Foreskin keratinocyte (primary cell): ENCODE measurements at places on chromosomes 4 and X. TPM values are rescaled to one million over a fixed set of nuclear protein-coding genes. Genes with fewer than 3 reads are reported as not detected.

- no peak for DNase-seq
Measured at GRCh38 chr4:39687014-39687413, 10.9 kb upstream of the UBE2K start.

Gene FGA
- total RNA-seq: not detected in 2 replicates

Gene USP26
- total RNA-seq: not detected in 2 replicates

GRCh38 chrX:45757272-45757671 is 556.6 kb upstream of the DIPK2B start:
- no peak for DNase-seq

GRCh38 chr4:186032259-186032658 is 36.7 kb upstream of the TLR3 start:
- no peak for DNase-seq

Gene BEND2
- not detected in 2 replicates for total RNA-seq

DNA sequence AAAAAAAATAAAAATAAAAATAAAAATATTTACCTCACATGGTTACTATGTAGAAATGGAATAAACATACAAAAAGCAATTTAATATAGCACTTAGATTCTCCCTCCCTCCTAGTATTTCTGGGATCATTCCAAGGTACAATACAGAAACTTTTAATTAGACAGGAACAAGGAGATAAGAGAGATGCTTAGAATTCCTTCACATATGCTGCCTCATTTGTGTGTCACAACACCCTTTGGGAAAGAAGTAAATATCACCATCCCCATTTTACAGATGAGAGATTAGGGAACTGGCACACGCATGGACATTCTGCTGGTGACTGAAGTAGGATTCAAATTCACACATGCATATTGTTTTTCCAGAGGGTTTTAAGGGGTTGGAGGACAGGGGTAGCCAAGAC is 164.2 kb downstream of the APBB2 start:
- DNase-seq: no peak

Gene DMD
- total RNA-seq: 4.9 and 6.5 TPM in 2 replicates

DNA sequence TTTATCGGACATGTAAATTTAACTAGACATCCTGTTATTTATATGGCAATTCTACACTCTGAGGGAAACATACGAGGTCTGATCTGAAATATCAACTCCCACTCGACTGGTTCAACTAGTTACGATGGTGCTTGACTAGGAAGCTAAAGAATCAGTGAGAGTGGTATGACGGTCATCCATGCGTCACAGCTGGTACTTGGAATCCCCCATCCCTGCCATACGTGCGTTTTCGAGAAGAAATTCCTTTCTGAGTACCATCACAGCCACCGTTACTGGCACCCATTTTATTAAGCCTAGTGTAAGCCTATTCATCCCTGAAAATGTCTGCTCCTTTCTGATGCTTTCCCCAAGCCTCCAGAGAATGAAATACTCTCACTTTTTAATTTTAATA is 695 bp upstream of the PIGA start:
- DNase-seq: peak; percentile 40

GRCh38 chr4:104470770-104471169 is 23.9 kb downstream of the CXXC4 start:
- no peak for DNase-seq

DNA sequence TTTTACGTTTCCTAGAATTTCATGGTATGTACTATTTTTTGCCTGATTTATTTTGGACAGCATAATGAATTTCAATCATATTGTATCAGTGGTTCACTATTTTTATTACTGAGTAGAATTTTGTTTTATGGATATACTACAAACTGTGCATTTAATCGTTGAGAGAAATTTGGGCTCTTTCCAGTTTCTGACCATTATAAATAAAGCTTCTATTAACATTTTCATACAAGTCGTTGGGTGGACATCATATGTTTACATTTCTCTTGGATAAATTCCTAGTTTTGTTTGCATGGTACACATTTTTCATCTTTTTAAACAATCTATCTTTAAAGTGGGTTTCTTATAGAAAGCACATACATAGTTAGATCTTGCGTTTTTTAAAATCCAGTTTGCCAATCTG is 472.7 kb upstream of the MAGEB18 start:
- no peak for DNase-seq

Gene C4orf50
- total RNA-seq: not detected in 2 replicates

DNA sequence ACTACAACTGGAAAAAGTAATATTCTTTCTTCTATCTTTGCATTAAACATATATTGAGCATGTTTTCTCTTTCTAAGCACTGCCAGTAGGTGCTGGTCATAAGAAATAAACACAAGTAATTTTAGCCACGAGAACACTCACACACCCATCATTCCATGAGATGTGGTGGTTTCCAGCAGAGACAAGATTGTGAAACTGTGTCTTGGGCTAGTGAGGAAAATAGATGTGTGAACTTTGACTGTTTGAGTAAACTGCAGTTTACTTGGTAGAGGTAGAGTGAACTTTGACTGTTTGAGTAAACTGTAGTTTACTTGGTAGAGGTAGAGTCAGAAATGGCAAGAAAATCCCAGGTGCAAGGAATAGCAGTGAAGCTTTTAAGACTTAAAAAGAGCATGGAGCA is 300.9 kb upstream of the HS3ST1 start:
- peak; percentile 37 for DNase-seq

Gene CTAG2
- total RNA-seq: not detected in 2 replicates

Gene UBL4A
- total RNA-seq: 42.1 and 44.9 TPM in 2 replicates

- no peak for DNase-seq
Measured at GRCh38 chr4:154349829-154350228, 141.8 kb downstream of the DCHS2 start.

Gene SSX3
- not detected in 2 replicates for total RNA-seq

- DNase-seq: no peak
Measured at GRCh38 chrX:1012678-1013300, 199.7 kb downstream of the CRLF2 start.

Gene KCNE5
- 0.24 and 0.46 TPM in 2 replicates for total RNA-seq

GRCh38 chr4:153438916-153439756 is 27.0 kb upstream of the TMEM131L start:
- DNase-seq: no peak

- no peak for DNase-seq
Measured at GRCh38 chrX:40253771-40254170, 156.0 kb upstream of the BCOR start.

DNA sequence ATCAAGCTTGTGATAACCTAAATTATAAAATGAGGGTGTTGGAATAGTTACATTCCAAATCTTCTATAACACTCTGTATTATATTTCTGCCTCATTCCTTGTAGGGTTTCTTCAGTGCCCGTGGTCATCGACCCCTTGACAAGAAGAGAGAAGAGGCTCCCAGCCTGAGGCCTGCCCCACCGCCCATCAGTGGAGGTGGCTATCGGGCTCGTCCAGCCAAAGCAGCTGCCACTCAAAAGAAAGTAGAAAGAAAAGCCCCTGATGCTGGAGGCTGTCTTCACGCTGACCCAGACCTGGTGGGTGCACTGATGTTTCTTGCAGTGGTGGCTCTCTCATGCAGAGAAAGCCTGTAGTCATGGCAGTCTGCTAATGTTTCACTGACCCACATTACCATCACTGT is 2.9 kb downstream of the FGB start:
- no peak for DNase-seq

GRCh38 chr4:159197885-159198269 is 95.0 kb downstream of the RAPGEF2 start:
- DNase-seq: no peak

- no peak for DNase-seq
Measured at GRCh38 chr4:114495471-114495928, 103.1 kb upstream of the UGT8 start.

DNA sequence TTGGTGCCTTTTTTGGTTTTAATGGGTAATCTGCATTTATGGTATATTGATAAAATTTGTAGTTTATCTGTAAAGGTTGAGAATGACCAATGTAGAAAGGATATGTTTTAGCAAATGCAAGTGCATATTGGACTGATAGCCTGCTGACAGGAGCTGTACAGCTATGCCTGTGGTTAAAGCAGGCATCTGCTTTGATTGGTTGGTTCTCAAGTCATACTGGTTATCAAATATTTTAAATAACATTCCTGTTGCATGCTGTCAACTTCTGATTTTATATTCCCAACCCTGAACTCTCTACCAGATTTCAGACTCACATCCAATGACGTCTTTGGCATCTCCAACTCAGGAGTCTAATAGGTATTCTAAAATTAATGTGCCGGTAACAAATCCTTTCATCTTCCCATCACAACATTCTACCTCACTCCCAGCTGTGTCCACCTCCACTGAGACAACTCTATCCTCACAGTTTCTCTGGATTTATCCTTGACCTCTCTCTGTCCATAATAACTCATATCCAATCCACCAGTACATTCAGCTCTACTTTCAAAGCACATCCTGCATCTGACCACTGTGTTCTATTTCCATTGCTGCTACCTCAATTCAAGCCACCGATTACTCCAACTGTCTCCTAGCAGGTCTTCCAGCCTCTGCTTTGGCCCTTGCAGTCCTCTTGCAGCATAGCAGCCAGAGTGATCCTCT is 125.7 kb downstream of the CAMK2D start:
- DNase-seq: no peak

GRCh38 chrX:135420831-135421230 is 913 bp upstream of the SMIM10L2A start:
- DNase-seq: no peak

GRCh38 chr4:93319041-93319440 is 509.5 kb upstream of the ATOH1 start:
- DNase-seq: peak; percentile 26

- no peak for DNase-seq
Measured at GRCh38 chrX:130997314-130997713, 60.8 kb upstream of the ARHGAP36 start.

DNA sequence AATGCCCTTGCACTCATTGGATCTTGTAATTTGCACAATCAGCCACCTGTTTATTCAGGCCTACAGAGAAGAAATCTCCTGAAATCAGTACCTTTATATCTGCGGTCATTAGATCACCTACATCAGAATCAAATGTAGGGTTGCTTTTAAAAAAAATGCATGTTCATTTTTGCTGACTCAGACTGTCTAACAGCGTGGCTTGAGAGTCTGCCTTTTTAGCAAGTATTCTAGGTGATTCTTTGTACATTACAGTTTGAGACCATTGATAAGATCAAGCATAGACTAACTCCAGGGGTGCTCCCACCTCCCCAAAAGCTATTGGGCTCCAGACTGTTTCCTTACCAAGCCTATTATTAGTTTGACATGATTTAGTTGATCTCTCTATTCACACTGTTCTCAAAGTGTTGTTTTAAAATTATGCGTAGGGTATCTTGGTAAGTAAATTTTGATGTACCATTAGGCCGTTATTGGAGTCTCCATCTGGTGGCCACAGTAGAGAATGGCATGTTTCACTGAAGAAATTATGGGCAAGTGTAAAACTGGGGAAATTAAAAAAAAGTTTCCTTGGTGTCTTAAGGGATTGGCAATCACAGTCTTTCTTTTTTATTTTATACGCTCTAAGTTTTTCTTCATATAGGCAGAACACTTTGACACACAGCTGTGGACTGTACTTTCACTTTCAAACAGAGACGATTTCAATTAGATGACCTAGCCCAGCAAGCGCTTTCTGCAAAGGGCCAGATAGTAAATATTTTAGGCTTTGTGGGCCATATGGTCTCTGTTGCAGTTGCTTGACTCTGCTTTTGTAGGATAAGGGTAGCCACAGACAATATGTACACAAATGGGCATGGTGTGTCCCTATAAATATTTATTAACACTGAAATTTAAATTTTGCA is 33.7 kb upstream of the MSL3 start:
- DNase-seq: peak; percentile 0

DNA sequence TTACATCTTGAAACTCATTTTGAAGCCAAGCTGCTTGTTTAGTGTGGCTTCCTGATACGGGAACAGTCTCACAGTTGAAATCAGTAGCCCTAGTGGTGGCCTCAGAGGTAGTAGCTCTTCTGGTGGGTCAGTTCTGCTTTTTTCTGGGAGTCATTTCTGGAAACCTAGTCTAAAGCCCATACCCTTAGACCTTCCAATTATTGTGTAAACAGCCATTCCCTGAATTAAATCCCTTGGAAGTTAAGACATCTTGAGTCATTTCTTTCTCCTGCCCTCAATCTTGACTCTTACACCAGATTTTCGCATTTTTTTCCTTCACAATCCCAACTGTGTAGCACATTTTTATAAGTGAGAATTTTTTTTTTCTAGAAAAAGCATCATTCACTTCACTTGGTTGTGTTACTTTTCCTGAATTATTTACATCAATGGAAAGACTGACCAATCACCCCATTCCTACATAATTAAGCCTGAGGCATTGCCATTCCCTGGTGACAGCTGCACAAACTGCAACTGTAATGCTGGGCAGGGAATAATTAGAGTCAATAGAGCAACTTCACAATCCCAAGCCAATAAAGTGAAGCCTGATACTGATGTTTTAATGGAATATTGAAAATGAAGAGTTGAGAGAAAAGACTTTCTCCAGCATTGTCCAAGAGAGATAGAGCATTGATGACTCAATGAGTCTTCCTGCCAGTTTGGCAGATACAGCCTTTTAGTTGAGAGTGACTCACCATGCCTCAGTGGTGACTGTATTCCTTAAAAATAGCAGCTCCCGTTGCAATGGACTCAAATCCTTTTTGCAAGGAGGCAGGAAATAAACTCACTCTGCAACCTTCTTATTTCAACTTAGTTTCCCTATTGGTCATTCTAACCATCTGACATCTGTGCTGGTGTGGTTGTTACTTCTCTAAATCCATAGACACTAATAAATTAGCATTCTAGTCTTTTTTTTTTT is 13.0 kb upstream of the SEPSECS start:
- peak; percentile 98 for DNase-seq

Gene UGT2B17
- total RNA-seq: not detected in 2 replicates

Gene SYNPO2
- total RNA-seq: 0.41 and 0.46 TPM in 2 replicates

Gene S100G
- total RNA-seq: not detected in 2 replicates

- no peak for DNase-seq
Measured at GRCh38 chrX:136055651-136056221, 70.5 kb downstream of the SLC9A6 start.

GRCh38 chr4:43763029-43763610 is 685.5 kb downstream of the KCTD8 start:
- DNase-seq: no peak

- no peak for DNase-seq
Measured at GRCh38 chrX:105463473-105463872, 243.0 kb upstream of the TEX13A start.

Gene CFP
- 0.11 and 0.20 TPM in 2 replicates for total RNA-seq

DNA sequence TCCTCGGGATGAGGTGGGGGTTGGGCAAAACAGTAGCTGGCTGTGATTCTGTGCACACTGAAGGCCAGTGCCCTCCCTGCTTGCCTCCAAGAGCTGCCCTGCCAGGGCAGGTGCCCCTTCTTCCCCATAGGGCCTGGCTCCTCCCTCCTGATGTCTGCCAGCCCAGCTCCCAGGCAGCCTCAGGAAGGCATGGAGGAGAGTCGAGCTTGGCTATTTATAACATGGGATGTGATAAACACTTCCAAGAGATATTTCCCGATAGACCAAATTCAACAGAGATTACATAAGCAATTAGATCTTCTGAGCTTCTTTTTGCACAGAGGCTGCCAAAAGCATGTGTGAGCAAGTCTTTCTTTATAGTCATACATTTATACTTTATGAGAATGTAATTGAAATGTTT is 45.3 kb upstream of the PJA1 start:
- DNase-seq: peak; percentile 65

- no peak for DNase-seq
Measured at GRCh38 chrX:31139961-31140360, 68.1 kb upstream of the FTHL17 start.
